PC-9 (cell line): ENCODE measurements at places on chromosomes 6 and 20. TPM values are rescaled to one million over a fixed set of nuclear protein-coding genes. Genes with fewer than 3 reads are reported as not detected.

The LAMA4 gene
- 58.3 and 91.0 TPM in 2 replicates for total RNA-seq

The EGFL8 gene
- total RNA-seq = 23.3 and 26.0 TPM in 2 replicates

The ACTR5 gene
- 7.8 and 10.1 TPM in 2 replicates for total RNA-seq

The PLCB4 gene
- 14.9 and 18.6 TPM in 2 replicates for total RNA-seq

The SYTL3 gene
- total RNA-seq = 7.8 and 8.3 TPM in 2 replicates

The PEX3 gene
- total RNA-seq = 18.4 and 20.9 TPM in 2 replicates

The BFSP1 gene
- total RNA-seq = 10.4 and 13.8 TPM in 2 replicates

The CARMIL1 gene
- 25.7 and 33.1 TPM in 2 replicates for total RNA-seq
